ENCODE measurements at places on chromosomes 16 and 17.
A peak's percentile ranks its signal among the peaks of the same experiment; 100 is the strongest.

DNA sequence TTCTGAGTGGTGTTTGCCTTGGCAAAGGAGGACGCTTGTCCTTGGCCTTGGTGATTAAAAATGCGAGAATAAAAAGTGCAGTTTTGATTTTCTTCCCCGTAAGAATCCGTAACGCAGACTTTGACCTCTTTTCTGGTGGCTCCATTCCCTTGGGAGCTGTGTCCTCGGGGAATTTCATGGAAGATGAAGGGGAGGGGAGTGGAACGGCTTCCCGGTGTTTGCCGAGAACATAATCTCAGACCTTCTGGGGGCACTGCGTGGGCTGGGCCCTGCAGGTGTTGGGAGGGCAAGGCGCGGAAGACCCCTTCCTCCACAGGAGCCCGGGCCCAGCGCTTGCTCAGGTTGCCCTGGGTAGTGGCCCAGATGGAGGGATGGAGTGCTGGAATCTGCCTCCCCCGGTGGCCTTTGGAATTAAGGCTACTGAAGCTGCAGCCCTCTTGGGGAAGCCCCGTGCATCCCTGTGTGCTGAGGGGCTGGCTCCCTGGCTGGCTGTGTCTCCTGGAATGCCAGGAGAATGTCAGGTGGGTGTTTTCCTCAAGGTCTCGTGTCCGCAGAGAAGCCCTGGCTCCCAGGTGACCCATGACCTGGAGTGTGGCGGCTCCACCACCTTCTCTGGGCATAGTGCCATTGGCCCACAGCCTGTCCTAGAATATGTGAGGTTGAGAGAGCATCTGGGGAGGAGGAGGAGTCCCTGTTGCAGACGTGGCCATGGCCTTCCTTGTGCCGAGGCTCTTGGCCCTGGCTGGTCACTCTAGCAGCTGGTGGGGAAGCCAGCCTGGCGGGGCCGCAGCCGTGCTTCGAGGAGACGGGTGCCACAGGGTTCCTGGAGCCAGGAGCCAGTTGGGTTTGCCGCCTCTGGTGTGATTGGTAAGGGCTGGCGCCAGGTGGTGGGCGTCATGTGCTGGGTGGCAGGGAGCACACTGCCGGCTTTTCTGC lies 3.1 kb downstream of the BAIAP2 start:
- no peak for DNase-seq

DNA sequence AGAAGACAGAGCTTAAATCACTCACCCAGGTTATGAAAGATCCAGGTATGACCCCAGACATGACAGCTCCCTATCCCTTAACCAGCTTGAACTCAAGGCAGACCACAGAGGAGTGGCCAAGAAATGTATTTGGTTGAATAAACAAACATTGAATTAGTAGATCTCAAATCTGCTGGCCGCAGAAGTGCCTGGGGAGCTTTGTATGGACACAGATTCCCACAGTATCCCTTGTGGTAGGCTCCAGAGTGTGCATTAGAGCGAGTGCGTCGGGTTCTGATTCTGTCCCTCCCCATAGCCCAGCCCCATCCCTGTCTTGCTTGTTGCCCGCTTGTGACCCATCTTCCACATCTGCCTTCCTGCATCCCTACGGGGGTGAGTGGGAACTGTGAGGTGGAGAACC lies 118.8 kb upstream of the FOXF1 start:
- no peak for DNase-seq

- no peak for DNase-seq
These were observed 4.3 kb upstream of the APRT start for GRCh38 chr16:88815901-88816589.

DNA sequence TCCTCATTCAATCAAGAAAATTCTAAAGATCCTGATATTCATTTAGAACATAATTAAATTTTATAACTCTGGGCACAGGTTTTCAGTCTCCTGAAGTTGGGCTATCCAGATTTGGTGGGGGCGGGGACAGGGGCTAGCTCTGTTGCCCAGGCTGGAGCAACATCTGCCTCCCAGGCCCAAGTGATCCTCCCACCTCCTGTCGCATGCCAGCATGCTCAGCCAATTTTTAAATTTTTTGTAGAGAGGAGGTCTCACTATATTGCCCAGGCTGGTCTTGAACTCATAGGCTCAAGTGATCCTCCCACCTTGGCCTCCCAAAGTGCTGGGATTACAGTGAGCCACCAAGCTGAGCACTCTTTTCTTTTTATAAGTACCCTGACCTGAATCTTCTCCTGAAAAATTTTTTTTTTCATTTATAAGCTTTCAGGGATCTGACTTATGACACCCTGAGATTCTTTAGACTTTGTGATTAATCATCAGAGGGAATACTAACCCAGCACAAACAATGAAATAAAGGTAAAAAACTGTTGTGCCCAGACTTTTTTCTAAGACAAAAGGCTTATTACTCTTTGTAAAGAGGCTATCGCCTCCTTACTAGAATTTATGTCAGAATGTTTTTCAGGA lies 62.6 kb downstream of the TUBD1 start:
- DNase-seq: no peak

DNA sequence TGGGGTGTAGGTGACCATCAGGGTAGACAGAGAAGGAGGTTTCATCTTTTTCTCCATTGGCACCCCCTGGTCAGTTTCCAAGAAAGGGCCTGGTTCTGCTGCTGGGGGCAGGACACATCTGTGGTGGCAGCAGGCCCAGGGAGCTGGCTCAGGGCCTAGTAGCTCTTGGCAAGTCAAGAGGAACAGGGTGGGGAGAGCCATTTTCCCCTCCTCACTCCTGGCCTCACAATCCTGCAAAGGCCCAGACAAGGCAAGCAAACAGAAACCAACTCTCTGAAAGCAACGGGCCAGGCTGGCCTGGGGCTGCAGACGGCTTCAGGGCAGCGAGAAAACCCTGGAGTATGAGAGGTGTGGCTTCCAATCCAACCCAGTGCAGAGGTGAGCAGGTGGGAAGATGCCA lies 192.9 kb upstream of the DYNLRB2 start:
- no peak for DNase-seq

GRCh38 chr16:72202014-72202413 lies 30.1 kb upstream of the PMFBP1 start:
- DNase-seq: no peak

DNA sequence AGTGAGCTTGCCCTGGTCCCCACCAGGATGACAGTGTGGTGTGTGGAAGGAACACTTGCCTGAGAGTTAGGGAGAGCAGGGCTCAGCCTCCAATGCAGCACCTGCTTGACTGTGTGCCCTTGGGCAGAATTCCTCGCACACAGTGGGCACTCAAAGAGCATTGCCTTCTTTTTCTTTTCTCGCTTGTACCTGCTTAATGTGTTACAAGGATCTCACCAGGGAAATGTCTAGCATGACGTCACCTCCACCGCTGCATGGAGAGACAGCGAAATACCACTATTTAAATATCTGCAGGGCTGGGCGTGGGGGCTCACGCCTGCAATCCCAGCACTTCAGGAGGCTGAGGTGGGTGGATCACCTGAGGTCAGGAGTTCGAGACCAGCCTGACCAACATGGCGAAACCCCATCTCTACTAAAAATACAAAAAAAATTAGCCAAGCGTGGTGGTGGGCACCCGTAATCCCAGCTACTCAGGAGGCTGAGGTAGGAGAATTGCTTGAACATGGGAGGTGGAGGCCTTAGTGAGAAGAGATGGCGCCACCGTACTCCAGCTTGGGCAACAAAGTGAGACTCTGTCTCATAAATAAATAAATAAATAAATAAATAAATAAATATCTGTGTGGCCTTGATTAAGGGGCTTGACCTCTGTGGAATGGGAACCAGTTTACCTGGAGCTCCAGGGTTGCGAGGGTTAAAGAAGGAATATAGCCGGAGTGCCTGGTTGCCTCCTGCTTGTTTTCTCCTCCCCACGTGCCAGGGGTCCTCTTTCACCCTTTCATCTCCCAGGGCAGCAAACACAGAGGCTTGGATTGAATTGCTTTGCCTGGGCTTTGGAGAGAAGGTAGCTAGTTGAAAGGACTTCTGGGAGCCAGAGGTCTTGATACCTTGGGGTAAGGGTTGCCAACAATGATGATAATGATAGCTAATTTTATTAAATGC lies 16.3 kb downstream of the SNX29 start:
- DNase-seq: no peak

DNA sequence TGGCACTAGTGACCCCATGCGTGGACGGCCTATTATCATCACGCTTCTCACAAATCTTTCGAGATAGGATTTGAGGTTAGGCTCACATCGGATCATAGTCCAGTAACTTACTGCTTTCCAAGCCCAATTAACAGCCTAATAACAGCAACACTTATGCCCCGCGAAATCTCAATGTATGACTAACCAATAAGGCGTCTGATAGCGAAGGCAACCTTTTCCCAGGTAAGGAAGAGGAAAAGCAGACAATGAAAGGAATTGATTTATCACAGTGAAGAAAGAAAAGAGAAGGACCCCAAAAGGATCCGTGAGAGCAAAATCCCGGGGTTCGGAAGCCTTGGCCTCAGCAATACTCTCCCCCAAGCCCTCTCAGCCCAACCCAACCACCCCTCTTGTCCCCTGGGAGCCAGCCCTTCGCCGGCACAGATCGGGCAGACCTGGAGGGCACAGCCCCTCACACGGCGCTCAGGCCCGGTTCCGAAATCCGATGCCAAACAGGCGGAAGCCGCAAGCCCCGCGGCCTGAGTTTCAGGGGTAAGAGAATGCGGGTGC lies 534 bp downstream of the GPATCH8 start:
- peak; percentile 4 for DNase-seq

DNA sequence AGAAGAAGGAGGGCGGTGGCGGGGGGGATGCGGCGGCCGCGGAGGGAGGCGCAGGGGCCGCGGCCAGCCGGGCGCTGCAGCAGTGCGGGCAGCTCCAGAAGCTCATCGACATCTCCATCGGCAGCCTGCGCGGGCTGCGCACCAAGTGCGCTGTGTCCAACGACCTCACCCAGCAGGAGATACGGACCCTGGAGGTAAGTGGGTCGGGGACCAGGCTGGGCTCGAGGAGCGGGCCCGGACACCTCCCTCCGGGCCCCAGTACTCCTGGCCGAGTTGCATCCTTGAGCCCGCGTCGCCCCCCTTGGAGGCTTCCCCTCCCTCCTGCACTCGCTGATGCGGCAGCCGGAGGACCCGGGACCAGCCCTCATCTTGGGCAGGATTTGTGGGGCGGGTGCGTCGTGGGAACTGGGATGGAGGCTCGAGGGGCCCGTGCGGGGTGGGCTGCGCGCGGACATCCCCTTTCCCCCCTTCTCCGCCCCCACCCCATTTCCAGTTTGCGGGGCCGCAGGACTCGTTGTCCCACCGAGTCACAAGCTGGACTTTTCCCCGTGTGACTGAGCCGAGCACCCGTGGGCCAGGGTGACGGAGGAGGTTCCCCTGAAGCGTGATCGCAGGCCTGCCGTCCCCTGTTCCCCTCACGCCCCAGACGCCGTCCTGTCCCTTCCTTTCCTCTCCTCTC lies 572 bp downstream of the KSR1 start:
- no peak for DNase-seq

- DNase-seq: no peak
These were observed 185.3 kb upstream of the CACNG3 start for GRCh38 chr16:24070851-24071250.

DNA sequence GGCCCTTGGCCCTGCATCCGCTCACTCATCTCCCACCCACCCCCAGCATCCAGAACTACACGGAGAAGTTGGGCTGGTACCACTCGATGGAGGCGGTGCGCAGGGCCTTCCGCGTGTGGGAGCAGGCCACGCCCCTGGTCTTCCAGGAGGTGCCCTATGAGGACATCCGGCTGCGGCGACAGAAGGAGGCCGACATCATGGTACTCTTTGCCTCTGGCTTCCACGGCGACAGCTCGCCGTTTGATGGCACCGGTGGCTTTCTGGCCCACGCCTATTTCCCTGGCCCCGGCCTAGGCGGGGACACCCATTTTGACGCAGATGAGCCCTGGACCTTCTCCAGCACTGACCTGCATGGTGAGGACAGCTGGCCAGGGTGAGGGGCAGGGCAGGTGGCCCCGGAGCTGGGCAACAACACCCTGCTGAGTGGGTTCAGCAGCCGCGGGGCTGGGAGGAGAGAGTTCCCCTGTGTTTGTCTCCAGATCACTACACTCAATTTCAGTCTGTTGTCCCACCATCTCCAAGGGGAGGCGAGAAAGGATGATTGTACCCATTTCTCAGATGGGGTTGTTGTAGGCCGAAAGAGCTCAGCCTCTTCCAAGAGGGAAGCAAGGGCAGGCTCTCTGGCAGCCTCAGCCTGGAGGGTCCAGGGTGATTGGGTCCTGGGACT lies 14.4 kb downstream of the MMP15 start:
- no peak for DNase-seq

GRCh38 chr16:4179020-4179419 lies 62.8 kb upstream of the ADCY9 start:
- DNase-seq: no peak

GRCh38 chr17:3845291-3845620 lies 790 bp downstream of the NCBP3 start:
- no peak for DNase-seq

- no peak for DNase-seq
These were observed 78.5 kb downstream of the XYLT1 start for GRCh38 chr16:17392127-17392856.

- no peak for DNase-seq
These were observed 2.5 kb upstream of the ABCC12 start for GRCh38 chr16:48158296-48158695.
